ENCODE measurements at places on chromosomes 1 and 21. TPM values are rescaled to one million over a fixed set of nuclear protein-coding genes. Genes with fewer than 3 reads are reported as not detected.

SKI gene
- 55.7 TPM for total RNA-seq

AUNIP gene
- 7.2 TPM for total RNA-seq

DNA sequence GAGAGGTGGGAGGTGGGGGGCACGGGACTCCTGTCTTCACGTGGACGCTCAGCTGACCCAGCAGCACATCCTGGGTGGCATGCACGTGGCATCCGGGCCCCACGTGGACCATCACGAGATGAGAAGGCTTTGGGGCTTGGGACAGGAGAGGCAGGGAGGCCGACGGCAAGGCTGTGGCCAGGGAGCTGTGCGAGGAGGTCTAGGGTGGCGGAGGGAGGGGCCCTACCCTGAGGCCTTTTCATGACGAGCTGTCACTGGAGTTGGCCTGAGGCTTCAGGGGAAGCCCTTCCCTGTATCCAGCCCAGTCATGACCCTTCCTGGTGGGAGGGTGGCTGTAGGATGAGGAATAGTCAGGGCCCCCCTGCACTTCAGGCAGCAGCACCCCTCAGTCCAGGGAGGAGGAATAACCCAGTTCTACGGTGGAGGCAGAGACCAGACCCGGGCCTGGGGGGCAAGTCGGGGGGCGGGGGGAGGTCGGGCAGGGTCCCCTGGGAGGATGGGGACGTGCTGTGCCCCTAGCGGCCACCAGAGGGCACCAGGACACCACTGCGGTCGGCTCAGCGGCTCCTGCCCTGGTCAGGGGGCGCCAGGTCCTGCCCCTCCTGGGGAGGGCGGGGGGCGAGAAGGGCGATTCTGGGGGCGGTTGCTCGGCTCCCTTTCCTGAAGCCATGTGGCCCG lies 2.0 kb upstream of the PERM1 start:
- no peak for DNase-seq

- DNase-seq: no peak
Measured at GRCh38 chr21:27301220-27301619, 334.3 kb upstream of the ADAMTS5 start.

DNA sequence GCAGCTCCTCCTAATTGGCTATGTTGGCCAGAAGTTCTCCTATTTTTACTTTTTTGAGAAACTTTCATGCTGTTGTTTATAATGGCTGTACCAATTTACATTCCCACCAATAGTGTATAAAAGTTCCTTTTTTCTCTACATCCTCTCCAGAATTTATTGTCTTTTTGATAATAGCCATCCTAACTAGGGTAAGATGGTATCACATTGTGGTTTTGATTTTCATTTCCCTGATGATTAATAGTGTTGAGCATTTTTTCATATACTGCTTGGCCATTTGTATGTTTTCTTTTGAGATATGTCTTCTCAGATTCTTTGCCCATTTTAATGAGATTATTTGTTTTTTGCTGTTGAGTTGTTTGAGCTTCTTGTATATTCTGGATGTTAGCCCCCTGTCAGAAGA lies 46.8 kb downstream of the NTMT2 start:
- DNase-seq: no peak

GRCh38 chr1:150164224-150164623 lies 14.5 kb downstream of the PLEKHO1 start:
- DNase-seq: no peak

All from type B pancreatic cell (in vitro differentiated cells).